ENCODE measurements at places on chromosomes 7 and 10.

DNA sequence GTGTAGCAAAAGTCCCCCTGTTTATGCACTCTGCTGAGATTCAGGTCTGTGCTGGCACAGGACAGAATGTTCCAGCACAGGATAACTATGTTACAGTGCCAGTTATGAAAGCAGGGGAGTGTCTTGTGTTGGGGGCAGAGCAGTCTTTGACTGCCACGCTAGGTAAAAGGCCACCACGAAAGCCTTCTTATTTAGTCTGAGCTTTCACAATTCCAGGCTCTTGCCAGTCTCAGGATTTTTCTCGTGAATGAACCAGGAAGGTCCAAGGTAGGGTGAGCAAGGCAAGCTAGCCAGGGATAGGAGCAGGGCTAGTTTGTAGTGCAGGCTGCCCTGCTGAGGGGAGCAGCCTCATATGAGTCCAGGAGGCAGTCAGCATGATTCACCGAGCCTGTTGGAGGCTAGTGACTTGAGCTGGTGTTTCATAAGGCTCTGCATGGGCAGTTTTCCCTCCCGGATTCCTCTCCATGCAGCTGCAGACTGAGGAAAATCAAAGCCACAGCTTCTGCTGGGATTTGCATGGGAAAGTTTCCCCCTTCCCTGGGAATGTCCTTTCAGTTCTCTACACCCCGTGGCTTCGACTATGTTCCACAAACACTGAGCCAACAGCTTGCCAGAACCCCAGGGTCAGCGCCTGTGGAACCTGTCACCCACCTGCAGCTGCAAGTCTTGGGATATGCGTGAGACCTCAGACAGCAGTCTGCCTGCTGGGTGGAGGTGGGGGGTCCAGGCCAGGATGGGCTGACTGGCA lies 112.3 kb downstream of the JCAD start:
- DNase-seq: no peak

DNA sequence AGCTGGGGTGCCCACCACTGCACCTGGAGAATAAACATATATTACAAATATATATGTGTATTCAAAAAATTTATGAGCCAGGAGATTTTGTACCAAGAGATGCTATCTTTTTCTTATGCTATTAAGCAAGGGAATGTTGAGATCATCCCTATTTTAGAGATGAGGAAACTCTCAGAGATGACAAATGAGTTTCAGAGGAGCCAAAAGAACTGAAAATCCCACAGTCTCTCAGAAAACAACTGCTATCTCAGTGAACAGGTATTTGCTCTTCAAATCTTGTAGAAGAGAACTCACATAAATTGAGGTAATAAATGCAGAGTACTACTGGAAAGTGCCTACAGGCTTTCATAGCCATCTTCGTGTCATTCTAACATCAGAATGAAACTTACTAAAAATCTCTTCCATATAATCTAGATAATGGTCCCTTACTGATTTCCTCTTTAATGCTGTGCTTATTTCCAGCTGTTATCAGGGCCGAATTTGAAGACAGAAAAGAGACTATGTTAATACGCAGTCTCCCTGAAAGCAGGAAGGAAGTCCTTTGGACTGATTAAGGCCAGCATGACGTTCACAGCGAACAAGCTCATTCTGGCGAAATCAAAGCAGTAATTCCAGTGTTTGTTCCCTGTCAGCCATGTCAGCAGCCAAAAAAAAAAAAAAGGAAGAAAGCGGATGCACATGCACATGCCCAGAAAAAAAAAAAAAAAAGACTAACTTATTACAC lies 29.4 kb upstream of the ANAPC16 start:
- no peak for DNase-seq

GRCh38 chr10:77027576-77027975 lies 610.0 kb downstream of the KCNMA1 start:
- no peak for DNase-seq

DNA sequence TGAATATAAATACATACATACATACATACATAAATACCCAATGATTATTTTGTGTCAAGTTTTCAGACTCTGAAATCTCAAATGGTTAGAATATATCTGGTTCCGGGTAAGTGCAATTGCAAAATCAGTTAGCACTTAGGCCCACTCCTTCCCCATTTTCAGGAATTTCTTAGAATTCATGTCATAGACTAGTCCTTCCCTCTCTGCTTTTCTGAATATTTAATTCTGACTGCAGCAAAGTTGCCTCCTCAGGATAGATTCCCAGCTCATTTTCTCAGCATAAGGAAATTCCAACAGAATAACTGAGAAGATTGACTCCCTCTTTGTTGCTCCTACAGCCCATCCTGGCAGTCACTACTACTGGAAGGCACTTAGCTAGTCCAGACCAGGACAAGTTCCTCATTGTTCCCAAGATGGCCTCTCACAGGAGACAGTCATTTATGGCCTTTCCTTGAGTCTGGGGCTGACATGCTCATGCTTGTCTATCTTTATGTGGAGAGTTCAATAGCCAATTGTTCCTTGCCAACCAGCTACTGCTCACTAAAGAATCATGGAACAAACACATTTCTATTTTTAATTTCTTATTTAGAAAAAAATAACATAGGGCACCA lies 142.9 kb upstream of the ITGB1 start:
- DNase-seq: no peak

GRCh38 chr7:36784991-36785940 lies 61.0 kb upstream of the AOAH start:
- no peak for DNase-seq

All from NCI-H1105 treated with DMSO at 0.1 percent for 48 hours (cell line).